ENCODE measurements at places on chromosomes 6 and 20.

DNA sequence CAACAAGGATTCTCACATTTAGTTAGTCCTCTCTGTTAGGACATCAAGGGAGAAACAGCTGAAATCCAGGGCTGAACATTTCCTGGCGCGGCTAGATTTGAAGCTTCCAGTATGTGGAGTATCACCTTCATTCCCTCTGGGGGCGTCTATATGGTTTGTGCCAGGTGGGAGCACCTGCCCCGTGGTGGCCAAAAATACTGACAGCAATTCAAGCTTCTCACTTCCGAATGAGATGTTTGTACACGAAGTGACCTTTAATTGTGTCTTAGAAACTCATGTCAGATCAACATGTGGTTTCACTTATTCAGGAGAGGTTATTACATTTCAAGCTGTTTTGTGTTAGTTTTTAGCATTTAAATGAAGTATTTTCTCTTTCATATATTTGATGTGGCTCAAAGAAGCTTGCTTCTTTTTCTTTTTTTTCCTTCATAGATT lies 67.3 kb upstream of the ZNF217 start:
- no peak for DNase-seq

GRCh38 chr6:151248295-151248694 lies 8.5 kb downstream of the AKAP12 start:
- DNase-seq, result no peak

DNA sequence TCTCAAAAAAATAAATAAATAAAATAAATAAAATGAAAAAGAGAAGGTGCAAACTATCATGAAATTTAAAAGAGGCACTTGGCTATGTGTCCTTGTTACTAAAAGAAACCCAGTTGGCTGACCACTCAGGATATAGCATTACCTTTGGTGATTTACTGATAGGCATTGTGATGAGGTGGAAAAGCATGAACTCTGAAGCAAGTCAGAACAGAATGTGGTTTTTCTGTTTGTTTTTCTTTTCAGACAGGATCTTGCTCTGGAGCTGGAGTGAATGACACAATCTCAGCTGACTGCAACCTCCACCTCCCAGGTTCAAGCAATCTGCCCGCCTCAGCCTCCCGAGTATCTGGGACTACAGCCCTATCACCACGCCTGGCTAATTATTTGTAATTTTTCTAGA lies 31.9 kb downstream of the ZNF184 start:
- DNase-seq, result no peak

GRCh38 chr6:137877606-137878005 lies 10.5 kb downstream of the TNFAIP3 start:
- DNase-seq, result no peak

- no peak for DNase-seq
These were observed 47.1 kb upstream of the SCAF8 start for GRCh38 chr6:154686162-154686561.

All from stimulated activated CD8-positive, alpha-beta memory T cell treated with anti-CD3 and anti-CD28 coated beads, Interleukin-7, amount 100 ng/mL, for 1 hour (primary cell).